Astrocyte (in vitro differentiated cells and primary cell): ENCODE measurements at places on chromosomes 1 and 21. TPM values are rescaled to one million over a fixed set of nuclear protein-coding genes. Genes with fewer than 3 reads are reported as not detected.

The LAMC2 gene
- 8.0 and 13.9 TPM in 2 replicates for total RNA-seq

- DNase-seq, result no peak
- H3K36me3 ChIP-seq, result no peaks in the 10 kb centered on the region
- H3K4me3 ChIP-seq, result no peak overlapping the region
- no peaks in the 10 kb centered on the region for H3K27me3 ChIP-seq
Measured at GRCh38 chr1:60825593-60825992, 256.8 kb upstream of the NFIA start.

DNA sequence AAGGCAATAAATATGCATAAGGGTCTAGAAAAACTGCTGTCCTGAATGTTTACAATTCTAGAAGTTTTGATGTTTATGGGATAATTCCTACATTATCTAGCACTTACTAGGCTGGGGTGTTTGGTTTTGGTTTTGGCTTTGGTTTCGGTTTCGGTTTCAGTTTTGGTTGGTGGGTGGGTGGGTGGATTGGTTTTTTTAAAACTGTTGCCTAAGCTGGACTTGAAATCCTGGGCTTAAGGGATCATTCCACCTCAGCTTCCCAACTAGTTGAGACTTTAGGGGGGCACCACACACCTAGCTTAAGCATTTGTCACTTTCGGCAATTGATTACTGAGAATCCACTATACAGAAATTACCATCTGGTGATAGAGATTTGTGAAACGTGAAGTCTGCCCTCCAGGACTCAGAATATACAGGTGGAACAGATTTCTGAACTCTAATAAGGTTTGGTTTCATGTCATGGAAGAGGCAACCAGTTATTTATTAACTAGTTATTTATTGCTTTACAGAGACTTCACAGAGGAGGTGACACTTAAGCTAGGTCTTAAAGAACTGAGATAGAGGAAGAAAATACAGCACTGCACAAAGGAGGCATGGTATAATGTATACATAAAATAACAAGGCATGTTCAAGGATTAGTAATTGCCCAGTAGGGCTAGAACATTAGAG lies 69.6 kb downstream of the PIK3R3 start:
- H3K27ac ChIP-seq, result no peak overlapping the region
- H3K36me3 ChIP-seq, result peaks cover 10% of the 10 kb centered on the region
- H3K4me1 ChIP-seq, result no peaks in the 10 kb centered on the region

DNA sequence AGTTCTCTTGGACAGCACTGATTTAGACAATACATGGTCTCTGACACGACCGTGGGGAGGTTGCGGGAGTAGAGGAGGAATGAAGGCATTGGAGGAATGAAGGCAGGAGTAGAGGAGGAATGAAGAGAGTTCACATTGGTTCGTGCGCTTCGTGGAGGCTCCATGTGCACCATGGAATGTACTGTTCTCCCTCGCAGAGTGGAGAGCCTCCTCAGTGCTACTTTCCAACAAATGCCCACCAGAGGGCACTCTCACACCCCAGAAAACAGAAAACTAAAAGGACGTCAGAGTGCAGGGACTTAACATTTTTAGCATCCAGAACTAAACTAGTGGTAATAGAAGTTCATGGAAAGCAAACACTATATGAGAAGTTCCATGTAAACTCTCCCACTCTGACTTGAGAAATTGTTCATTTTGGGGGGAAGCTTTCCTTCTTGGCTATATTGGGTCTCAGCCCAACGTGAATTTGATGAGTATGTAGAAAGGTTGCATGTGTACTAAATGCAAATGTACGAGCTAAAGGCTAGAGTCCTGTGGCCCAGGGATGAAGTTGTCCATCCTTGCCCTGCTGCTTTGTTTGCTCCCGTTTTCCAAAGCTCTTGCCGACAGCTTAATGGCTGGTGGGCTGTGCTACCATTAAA lies 211.6 kb downstream of the LMX1A start:
- H3K27ac ChIP-seq, result no peak overlapping the region
- no peak overlapping the region for H3K4me3 ChIP-seq
- DNase-seq, result peak; percentile 14
- peaks cover under 1% of the 10 kb centered on the region for H3K27me3 ChIP-seq
- H3K4me1 ChIP-seq, result no peaks in the 10 kb centered on the region
- no peaks in the 10 kb centered on the region for H3K36me3 ChIP-seq

- no peak overlapping the region for H3K4me3 ChIP-seq
- no peak overlapping the region for H3K27ac ChIP-seq
- no peaks in the 10 kb centered on the region for H3K4me1 ChIP-seq
- no peak for DNase-seq
Measured at GRCh38 chr1:82829527-82829926, 1028.8 kb downstream of the ADGRL2 start.

DNA sequence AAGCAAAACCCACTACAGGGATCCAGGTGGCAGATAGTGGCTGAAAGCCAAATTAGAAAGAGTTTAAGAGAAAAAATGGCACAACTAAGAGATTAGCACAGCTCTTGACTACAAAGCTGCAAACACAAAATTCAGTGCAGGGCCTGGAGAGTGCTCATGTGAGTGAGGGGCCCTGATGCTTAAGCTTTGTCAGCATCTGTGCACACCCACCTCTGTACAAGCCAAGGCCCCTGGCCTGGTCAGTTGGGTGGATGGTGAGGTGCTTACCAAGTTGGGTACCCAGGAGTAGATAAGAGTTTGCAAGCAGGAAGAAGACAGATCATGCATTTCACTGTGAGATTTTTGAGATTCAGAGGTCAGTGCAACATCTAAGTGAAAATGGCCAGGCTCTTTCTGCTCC lies 62.7 kb upstream of the ATP1B1 start:
- no peaks in the 10 kb centered on the region for H3K4me1 ChIP-seq
- no peak overlapping the region for H3K4me3 ChIP-seq
- no peaks in the 10 kb centered on the region for H3K27me3 ChIP-seq
- DNase-seq, result no peak
- H3K27ac ChIP-seq, result no peak overlapping the region
- H3K36me3 ChIP-seq, result no peaks in the 10 kb centered on the region

- H3K4me3 ChIP-seq, result no peak overlapping the region
- no peaks in the 10 kb centered on the region for H3K27me3 ChIP-seq
Measured at GRCh38 chr1:11505591-11506538, 26.9 kb downstream of the DISP3 start.
